GM10248 (cell line): ENCODE measurements at places on chromosomes 7 and 10.

DNA sequence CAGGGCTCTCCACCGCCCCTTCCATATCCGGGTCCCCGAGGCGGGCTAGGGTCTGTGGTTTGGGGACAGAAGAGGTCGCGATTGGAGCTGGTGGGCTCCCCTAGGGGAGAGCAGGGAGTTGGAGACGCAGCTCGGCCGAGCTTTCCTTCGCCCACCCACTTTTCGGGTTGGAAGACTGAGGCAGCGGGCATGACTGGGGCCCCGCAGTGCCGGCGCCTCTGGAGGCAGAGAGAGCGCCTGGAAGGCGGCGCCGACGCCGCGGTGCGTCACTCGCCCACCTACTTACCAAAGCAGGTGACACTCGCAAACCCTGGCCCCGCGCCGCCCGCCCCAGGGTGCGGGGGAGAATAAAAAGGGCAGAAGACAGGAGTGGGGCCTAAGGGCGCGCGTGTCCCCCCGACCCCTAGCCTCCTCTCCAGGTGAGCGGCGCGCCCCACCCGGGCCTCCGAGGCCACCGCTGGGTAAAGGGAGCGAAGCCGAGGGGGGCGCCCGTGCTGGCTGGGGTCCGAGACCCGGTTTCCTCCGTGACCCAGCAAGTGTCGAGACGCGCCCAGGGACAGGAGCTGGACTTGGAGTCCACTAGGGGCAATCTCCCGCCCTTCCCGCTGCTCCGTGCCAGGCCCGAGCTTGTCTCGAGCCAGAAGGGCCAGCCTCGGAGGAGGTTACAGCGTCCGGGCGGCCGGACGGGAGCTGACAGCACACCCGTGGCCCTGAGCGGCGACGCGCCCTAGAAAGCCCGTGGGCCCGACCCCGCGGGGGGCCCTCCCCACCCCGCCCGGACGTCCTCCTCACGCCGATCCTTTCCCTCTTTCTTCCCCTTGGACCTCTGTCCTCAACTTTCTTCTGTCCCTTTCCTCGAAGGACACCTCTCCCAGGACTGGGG, 34.4 kb upstream of the GRID1 start:
- DNase-seq, result peak; percentile 75

DNA sequence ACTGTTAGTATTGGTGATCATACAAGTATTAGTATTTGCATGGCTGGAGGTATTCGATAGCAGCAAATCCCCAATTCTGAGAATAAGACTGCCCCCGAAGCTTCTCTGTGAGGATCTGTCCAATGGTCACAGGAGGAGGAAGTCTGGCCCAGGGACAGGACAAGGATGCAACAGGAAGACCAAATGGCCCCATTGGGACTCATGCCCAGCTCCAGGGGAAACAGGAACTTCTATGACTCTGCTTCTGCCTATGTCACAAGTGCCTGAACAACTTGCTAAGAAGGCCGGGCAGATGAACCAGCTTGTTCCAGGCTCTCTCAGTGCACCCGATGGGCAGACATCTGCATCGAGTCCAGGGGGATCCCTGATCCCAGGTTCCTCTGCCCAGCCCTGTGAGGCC, 172.0 kb upstream of the GRB10 start:
- no peak for DNase-seq

DNA sequence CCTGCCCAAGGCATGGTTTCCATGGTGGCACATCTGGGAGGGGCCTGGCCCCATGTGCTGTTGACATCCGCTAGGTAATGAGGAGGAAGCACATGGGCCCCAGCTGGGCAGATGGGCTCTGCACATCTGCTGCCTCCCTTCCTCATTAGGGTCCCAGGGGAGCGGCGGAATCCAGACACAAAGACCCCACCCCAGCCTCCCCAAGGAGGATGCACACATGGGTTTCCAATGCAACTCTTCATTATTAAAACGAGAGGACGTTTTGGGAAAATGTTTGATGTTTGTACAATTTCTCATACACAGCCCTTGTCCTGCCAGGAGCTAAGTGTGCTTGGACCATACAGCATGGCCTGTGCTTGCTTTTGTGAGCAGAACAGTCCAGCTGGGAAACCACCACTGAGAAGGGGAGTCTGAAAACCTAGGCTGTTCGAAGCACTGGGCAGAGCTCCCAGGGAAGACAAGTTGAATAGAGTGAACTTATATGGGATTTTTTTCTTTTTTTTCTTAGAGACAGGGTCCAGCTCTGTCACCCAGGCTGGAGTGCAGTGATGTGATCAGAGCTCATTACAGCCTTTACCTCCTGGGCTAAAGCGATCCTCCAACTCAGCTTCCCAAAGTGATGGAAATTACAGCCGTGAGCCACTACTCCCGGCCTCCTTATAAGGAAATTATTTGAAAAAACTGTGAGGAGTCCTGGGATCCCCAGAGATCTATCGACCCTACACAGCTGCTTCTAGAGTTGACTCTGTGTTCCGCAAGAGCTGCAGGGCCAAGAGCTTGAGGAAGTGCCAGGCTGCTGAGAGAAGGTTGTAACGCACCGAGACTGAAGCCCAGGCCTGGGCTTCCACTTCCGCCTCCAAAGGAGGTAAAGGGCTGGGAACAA, 23.4 kb downstream of the FAM107B start:
- no peak for DNase-seq

- no peak for DNase-seq
Observed at GRCh38 chr10:133530506-133530905, 3.3 kb downstream of the CYP2E1 start.

- DNase-seq, result no peak
Observed at GRCh38 chr7:139830782-139831501, 1.9 kb downstream of the TBXAS1 start.

DNA sequence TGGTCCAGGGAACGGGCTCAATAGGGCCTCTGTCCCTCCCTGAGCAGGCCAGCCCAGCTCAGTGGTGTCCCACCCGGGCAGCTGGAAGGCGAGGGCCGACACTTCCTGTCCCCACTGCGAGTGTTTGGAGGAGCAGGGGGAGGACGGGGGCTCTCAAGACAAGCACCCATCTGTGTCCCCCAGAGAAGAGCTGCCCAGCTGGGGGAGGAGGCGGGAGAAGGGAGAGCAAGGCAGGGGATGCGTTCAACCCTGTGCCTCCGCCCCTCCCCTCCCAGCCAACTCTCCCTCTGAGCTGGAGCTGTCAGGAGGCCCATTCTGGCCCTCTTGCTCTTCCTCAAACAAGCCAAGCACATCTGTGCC, 35.7 kb downstream of the ZCCHC24 start:
- DNase-seq, result no peak

DNA sequence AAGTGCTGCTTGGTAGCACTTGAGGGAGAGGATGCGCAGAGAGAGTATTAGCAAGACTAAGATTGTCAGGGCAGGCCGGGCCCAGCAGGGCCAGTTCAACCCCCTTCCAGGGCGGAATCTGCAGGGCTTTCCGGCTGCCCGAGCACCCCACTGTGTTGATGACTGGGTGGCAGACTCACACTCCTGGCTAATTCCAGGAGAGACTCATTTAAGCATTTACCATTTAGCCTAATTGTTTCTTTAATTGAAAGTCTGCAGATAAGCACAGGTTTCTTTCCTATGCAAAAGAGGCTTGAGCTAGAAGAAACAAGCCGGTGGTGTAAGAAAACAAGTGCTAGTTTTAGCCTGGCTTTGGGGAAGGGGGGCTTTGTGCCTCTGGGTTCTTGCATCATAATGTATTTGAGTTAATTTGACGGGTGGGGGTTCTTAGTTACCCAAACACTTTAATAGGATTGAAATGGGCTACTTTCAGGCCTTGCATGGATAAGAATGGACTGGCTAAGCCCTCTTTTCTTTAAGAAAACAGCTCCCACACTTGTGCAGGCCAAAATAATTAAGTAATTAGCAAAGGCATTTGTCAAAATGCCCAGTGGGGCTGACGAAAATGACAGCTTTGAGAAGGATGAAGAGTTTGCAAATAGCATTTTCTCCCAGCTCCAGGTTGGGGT, 201.3 kb downstream of the MYOF start:
- DNase-seq, result no peak

- DNase-seq, result no peak
Observed at GRCh38 chr7:79854621-79855020, 280.0 kb upstream of the GNAI1 start.

GRCh38 chr10:27783660-27784059, 38.0 kb upstream of the MKX start:
- no peak for DNase-seq

DNA sequence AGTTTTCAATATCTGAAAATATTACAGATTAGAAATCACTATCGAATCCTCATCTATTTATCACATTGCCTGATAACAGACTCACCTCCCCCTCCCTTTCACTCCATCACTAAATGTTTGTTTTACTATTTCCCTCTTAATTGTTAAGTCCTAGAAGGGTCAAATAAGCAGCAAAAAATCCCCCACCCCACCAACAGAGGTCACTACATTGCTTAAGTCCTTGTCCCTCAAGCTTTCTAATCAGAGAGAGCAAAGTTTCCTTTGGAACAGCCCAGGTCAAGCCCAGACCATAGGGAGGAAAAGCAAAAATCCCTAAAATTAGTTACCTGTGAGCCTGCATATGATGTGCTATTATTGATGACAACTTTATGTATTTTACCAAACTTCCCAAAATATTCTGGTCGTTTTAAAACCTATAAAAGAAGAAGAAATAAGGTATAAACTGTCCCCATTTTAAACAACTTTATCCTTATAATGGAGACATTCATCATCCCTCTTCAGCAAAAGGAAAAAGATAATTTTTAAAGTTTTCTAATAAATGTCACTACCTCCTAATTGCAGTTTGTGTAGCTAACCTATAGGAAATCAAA, 95.0 kb downstream of the CNOT4 start:
- DNase-seq, result no peak

- DNase-seq, result no peak
Observed at GRCh38 chr10:59448616-59449015, 86.3 kb upstream of the FAM13C start.

DNA sequence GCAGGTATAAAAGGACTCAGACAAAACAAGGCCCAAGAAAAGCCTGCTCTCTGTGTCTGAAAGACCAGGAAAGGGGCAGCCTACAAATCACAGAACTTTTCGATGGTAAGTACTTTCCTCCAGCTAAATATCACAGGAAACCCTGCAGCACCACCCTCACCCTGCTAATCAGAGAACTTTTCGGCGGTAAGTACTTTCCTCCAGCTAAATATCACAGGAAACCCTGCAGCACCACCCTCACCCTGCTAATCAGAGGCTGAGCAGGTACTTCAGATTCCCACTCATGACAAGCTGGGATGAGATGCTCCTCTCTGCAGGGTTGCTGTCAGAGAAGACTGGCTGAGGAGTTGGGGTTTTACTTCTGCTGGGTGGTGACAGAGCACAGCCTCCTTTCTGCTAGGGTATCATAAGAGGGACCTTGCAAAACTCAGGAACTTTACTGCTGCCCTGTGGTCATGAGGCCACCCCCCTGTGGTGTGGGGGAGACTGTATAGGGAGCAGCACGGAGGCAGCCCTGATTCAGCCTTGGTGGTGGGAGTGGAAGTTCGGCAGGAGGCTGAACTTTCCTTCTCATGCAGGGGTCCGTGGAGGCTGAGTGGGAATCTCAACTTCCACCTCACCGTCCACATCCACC, 7.2 kb downstream of the WDR37 start:
- DNase-seq, result no peak
